SJCRH30 (cell line): ENCODE measurements at places on chromosomes 5 and 9. TPM values are rescaled to one million over a fixed set of nuclear protein-coding genes. Genes with fewer than 3 reads are reported as not detected.

PCDHA9 gene
- total RNA-seq = 0.02 TPM in 1 of 2 replicates, not detected in the other

ITGA1 gene
- 8.8 and 9.9 TPM in 2 replicates for total RNA-seq

ISL1 gene
- 2.5 and 2.8 TPM in 2 replicates for total RNA-seq

DNA sequence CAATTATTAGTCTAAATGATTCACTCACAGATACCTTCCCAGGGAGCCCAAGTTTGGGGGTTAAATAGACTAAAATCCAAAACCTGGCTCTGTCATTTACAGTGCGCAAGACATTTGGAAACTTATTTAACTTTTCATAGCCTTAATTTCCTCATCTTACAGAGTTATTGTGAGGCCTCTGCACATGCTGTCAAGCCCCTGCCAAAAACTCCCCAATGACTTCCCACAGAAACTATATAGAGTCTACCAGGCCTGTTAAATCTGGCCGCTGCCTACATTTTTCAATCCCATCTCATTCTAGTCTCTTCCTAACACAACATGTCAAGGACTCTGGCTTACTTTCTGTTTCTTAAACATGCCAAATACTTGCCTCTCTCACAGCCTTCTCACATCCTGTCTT lies 412.5 kb downstream of the ELAVL2 start:
- no peaks in the 10 kb centered on the region for H3K4me1 ChIP-seq
- no peaks in the 10 kb centered on the region for H3K36me3 ChIP-seq
- H3K4me3 ChIP-seq = no peak overlapping the region

DNA sequence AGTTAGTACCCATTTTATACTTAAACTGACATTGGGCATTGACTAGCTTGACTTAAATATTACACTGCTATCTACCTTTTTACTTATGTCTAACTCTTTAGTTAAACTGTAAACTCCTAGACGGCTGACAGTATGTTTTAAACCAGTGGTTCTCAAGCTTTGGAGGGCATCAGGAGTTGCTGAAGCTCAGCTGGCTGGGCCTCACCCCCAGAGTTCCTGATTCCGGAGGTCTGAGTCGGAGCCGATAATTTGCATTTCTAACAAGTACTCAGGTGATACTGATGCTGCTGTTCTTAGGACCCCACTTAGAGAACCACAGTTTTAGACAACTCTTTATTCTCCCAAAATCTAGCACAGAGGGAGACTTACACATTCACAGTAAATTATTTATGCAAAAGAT lies 63.3 kb upstream of the PCA3 start:
- H3K27ac ChIP-seq = peak overlapping the region; percentile 98
- peak; percentile 37 for DNase-seq
- no peaks in the 10 kb centered on the region for H3K27me3 ChIP-seq
- H3K4me1 ChIP-seq = peaks cover 32% of the 10 kb centered on the region
